ENCODE measurements at places on chromosomes 1 and 21.

GRCh38 chr1:118918940-118919259, 69.2 kb downstream of the TBX15 start:
- no peak for DNase-seq

DNA sequence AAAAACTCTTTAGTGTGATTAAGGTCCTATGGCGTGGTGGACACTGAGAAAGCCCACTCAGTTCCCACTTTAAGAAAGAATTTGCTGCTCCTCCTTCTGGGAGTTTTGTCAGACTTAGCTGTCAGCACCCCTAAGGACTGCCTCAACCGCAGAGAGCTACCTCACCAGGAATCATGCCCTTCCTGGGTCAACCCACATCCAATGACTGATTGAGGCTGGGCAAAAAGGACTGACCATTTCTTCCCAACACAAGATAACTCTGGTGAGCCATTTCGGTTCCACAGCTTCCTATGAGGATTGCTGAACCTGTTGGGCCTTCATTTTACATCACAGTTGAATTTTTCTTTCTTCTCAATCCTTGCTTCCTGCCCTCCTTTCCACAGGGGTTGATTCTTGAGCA, 197.9 kb downstream of the NCAM2 start:
- DNase-seq: no peak

- no peak for DNase-seq
Observed at GRCh38 chr1:233673947-233674431, 60.1 kb downstream of the KCNK1 start.

GRCh38 chr1:107450899-107451664, 310.2 kb downstream of the NTNG1 start:
- DNase-seq: no peak

DNA sequence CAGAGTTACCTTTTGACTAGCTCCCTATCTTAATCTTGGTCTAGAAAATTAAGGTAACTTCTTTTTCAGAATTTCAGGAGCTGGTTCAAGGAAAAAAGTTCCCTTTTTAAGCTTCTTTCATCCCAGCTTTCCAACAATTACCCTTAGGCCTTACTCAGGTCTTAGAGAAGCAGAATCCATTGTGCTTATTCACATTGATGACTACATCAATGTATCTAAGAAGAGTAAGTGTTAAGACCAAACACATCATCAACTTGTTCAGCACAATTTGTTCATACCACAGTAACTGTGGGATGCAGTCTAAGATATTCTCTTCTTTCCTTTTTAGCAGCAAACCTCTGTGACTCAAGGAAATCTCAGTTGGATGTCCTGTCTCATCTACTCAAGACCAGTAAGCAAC, 4.1 kb downstream of the MRPL9 start:
- no peak for DNase-seq

Measured in stimulated activated CD8-positive, alpha-beta memory T cell treated with anti-CD3 and anti-CD28 coated beads, Interleukin-4, amount 100 ng/mL, for 4 hours (primary cell).